Activated CD8-positive, alpha-beta T cell treated with anti-CD3 and anti-CD28 coated beads, Interleukin-2, amount 10 ng/mL, durations not matched to agents 7 days and 5 days (primary cell): ENCODE measurements at places on chromosomes 7 and 10. TPM values are rescaled to one million over a fixed set of nuclear protein-coding genes. Genes with fewer than 3 reads are reported as not detected.

DNA sequence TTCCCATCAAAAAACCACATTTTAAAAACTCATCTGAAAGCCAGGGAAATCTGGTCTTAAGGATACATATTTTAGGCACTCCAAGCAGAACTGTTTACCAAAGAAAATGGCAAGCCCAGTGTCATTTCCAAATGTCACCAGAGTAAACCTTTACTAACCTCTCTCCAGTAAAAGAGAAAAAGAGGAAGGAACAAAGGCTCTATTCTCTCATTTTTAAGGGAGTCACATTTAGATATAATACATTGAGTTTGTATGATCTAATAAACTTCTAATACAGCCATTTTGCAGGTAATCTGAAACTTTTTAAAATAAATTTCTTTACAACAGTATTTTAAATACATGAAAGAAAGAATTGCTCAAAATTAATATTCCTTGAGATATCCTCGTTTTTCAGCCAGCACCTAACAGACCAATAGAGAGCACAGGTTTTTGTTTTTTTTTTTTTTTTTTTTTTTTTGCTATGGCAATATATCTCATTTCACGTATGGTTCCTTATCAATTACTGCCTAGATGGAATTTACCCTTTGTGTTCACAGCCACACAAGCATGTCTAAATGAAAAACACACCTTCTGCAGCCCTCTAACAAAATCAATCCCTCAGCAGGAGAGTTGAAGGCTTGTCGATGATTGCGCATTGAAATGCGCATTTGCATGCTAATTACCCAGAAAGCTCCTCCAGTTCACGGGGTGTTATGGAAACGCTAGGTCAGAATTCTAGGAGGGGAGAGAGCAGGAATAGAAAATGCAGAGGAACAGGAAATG lies 39.8 kb upstream of the MSRB2 start:
- DNase-seq = no peak

- no peak for DNase-seq
These were observed 25.7 kb upstream of the CDK14 start for GRCh38 chr7:90570373-90570959.

- DNase-seq = no peak
These were observed 29.2 kb upstream of the ELOVL3 start for GRCh38 chr10:102196893-102197292.

DNA sequence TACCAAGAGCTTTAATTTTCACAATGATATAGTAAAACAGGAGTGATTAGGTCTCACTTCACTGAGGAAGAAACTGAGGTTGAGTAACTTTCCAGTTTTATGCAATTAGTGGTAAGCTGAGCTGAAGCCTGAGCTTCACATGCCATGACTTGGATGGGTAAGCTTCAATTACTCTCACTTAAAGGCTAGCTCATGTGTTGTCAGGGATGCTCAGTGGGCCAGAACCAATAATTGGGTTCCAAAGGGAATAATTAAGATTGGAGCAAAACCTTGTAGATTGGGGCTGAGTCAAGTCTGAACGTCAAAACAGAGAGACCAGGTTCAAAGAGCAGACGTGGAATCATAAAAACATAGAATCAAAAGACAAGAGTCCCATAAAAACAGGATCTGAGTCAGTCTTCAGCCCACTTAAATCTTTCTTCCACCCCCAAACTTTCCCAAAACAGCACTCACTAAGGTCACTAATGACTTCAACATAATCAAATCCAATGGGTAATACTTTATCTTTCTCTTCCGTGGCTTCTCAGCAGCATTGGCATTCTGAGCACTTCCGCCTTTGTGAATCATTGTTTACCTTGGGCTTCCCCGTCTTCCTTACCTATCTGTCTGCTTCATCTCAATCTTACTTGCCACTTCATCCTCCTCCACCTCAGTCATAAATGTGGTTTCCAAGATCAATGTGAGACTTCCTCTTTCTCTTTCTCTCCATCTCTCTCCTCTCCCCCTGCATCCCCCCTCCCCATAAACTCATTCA lies 23.0 kb upstream of the EGFR start:
- no peak for DNase-seq

DNA sequence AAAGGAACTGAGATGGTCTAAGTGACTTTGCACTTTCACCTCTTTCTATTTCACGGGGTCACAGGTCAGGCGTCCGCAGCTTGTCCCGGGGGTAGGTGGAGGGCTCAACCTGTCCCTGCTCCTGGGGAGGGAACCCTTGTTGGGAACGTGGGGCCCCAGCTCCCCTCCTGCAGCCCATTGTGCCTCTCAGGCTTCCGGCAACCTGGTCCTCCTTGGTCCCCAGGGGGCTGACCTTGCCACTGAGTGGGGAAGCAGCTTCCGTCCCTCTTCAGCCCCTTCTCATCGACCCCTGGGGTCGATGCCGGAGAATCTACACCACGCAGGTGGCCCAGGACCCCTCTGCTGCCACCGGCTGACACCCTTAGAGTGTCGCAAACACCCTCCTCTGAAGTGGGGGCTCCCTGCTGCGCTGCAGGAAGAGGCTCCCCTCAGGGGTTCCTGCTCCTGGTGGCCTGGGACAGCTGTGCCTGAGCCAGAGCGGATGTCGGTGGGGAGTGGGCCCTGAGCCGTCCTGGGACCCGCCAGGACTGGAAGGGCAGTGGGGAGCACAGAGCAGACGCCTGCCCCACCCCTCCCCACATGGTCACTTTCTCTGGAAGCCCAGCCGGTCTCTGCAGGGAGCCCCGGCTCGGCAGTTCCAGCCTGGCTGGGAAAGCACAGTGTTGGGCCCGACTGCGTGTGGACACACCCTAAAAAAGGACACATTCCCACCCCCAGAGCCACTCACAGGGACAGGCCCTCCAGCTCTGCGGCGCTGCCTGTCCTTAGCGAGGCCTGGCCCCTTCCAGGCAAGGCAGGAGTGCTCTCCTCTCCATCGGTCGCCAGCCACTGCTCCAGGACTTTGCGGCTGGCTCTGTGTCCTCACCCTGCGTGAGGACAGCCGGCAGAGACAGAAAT lies 357.5 kb upstream of the SHH start:
- DNase-seq = no peak

GRCh38 chr10:120715171-120715570 lies 136.0 kb upstream of the WDR11 start:
- DNase-seq = no peak

DNA sequence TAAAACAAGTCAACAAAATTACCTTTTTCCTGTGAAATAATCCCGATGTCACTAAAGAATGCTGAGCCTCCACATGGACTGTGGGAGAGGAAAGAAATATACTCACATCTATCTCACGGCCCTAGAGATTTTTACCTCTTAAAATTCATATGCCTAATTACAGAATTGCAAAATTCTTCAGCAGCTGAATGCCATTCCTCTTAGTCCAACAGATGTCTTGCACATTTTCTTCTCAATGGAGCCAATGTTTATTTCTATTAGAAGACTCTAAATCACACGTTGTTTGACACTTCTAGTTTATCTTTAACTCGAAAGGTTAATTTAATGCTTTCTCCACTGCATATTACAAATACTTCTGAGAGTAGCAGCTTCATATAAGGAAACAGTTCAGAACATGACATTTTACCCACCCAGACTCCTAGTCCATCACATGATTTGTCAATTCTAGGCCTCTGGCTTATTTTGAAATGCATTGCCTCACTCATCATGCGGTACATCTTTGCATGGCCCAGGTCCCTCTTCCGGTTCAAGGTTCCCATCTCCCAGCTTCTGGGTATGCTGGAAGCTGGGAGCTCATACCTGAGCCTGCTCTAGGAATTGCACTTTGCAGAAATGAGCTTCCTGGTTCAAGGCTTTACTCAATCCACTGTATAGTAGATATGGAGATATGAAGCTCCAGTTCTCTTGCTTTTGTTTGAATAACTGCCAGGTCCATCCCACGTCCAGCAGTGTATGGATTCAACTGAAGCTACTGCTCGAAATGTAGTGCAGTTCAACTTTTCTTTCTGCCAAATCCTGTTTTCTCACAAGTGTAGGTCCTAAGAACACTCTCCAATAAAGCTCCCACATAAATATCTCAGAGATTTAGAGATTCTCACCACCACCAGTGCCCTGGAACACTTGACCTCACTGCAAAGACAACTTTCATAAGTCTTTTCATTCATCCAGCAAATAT lies 306.2 kb downstream of the GPR37 start:
- DNase-seq = no peak

- DNase-seq = no peak
These were observed 36.0 kb downstream of the PALD1 start for GRCh38 chr10:70514591-70514990.

- DNase-seq = no peak
These were observed 1301.5 kb upstream of the SORCS1 start for GRCh38 chr10:108465871-108466641.

- DNase-seq = peak; percentile 69
These were observed 1.8 kb downstream of the TSC22D4 start for GRCh38 chr7:100476903-100477870.

DNA sequence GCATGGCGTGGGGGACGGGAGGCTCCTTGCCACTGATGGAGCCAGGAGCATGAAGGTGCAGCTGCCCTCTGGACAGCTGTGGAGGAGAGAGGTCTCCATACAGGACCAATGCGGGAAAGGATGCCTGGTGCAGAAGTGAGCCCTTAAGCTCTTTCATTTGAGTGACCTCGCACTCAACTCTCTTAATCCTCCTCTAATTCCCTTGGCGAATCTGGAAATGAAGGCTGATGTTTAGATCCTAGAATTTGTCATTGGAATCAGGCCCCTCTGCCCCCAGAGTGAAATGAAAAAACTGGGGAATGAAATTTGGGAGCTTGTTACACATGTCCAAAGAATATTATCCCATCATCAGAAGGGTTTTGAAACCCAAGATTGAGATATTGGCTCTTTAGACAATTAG lies 639.5 kb downstream of the LRMDA start:
- DNase-seq = no peak

DNA sequence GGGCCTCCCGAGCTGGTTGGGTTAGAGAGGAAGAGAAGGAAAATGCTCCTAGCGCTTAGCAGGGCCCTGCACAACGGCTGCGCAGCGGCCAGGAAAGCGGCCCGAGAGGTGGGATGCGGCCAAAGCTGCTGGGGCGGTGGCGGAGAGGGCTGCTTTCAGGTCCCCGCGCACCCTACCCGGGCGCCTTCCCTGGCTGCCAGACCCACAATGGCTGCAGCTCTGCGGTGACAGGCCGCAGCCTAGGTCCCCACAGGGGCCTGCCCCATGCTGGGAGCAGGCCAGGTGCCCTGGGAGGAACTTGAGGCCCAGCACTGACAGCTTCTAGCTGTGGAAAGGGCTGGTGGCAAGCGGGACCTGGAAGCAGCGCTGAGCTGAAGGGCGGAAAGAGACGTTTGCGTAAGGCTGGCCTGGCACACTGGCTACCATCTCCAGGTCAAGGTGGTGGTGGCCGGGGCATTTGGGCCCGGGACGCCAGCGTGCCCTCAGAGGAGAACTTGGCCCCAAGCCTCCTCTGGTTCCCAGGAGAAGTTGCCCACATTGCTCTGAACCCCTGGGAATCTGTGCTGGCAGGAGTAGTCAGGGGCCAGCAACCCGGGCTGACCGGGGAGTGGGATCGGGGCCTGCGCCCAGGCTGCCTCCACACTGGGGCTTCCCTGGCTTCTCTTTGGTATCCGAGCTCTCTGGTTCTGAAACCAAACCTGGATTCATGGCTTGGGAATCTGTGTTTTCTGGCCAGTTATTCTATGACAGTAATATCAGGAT lies 72.9 kb upstream of the ZNF804B start:
- no peak for DNase-seq

DNA sequence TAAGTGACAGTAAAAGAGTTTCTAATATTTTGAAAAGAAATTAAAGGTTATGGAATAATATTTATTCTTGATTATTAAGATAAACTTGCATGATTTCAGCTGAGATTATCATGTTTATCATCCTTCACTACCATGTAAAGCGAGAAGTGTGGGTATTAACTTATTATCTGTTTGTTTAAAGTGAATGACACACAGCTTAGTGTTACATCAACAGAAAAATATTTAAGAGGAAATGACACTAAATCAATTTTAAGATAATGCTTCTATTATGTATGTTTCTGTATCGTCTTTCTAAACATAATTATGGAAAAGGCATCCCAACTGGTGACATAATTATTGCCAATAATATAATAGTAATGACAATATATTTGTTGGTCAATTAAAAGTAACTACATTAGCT lies 213.1 kb downstream of the PCDH15 start:
- DNase-seq = no peak

- DNase-seq = no peak
These were observed 23.8 kb upstream of the GSDME start for GRCh38 chr7:24781106-24781505.

DNA sequence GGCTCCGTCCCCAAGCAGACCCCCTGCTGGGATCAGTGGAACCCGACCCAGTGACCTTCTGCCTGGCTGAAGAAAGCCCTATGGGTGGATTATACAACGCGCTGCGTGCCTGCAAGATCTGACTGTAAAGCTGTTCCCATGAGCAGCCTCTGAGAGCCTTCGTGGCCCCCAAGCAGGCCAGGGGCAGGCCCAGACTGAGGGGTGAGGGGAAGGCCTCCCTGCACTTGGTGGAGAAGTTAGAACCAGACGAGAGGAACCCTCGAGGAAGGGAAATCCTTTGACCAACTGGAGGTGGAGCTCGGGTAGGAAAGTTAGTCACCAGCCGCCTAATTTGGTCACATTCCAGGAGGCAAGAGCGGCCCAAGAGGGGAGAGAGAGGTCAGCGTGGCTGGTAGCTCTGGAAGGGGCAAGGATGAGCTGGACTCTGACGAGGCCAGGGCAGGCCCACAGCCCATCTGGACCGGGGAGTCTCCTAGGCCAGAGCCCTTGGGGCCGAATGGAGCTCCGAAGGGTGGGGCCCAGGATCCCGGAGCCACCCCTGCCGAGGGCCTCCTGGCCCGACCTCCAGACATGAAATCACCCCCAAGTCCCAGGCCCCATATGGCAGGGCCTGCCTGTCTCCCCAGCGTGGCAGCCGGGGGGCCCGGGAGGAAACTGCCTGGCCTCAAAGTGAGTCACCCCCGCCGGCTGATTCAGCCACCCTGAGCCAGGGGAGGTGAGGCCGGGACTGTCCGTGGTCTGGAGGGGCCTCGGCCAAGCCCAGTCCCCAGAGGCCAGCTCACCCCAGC lies 23.3 kb upstream of the PDGFA start:
- DNase-seq = no peak

- no peak for DNase-seq
These were observed 105.4 kb upstream of the FAM133B start for GRCh38 chr7:92695308-92696261.

DNA sequence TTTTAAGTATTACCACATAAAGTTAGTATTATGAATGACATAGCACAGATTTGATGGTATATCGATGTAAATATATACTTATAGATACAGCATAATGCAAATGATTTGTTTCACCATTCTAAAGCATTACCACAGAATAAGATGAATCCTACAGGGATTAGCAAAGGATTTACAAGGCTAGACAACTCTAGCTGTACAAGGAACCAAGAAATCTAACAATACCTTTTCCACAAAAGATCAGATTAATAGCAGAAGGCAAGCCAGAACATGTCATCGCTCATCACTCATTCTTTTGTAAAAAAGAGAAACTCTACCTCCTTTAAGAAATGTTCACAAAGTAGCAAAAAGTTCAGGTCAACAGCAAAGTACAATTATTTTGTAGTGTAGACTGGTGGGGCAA lies 105.1 kb upstream of the ANK3 start:
- DNase-seq = no peak

- peak; percentile 62 for DNase-seq
These were observed 25.9 kb downstream of the SFXN4 start for GRCh38 chr10:119139464-119140067.

RAB19 gene
- total RNA-seq = 7.2 TPM

CRTAC1 gene
- not detected for total RNA-seq

RGS10 gene
- 166 TPM for total RNA-seq

GRID1 gene
- not detected for total RNA-seq

SUN3 gene
- 0.97 TPM for total RNA-seq

PRR15 gene
- total RNA-seq = not detected

ACSM6 gene
- not detected for total RNA-seq

AGAP5 gene
- 10.0 TPM for total RNA-seq

FFAR4 gene
- not detected for total RNA-seq

CHAT gene
- not detected for total RNA-seq
